Activated naive CD4-positive, alpha-beta T cell treated with anti-CD3 and anti-CD28 coated beads, Interleukin-2, amount 50 U/mL, for 72 hours (primary cell): ENCODE measurements at places on chromosomes 2 and 18. TPM values are rescaled to one million over a fixed set of nuclear protein-coding genes. Genes with fewer than 3 reads are reported as not detected.

GRCh38 chr2:193153576-193153975 lies 958.8 kb upstream of the TMEFF2 start:
- DNase-seq: no peak

DNA sequence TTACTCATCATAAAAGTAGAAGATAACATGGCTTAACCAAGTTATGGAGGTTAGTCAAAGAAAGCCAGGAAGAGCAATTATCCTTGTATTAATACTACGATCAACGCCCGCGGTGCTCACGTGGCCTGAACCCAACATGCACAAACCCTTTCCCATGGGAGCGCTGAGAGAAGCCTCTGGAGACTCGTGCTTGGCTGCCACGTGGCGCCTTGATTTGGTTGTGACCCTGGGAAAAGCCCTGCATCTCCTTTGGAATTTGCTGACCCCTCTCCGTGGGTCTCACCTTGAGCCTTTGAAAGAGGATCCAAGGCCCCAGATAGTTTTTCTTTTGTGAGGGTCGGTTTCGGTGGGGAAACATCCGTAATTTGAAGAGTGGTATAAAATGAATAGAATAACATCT lies 255.6 kb downstream of the DCDC2C start:
- no peak for DNase-seq

- DNase-seq: no peak
Observed at GRCh38 chr2:9678544-9678943, 47.7 kb upstream of the YWHAQ start.

- DNase-seq: no peak
Observed at GRCh38 chr2:168404764-168405163, 51.3 kb upstream of the CERS6 start.

- DNase-seq: no peak
Observed at GRCh38 chr2:232634206-232635150, 1.1 kb downstream of the EFHD1 start.

GRCh38 chr2:202034249-202035088 lies 814 bp downstream of the FZD7 start:
- no peak for DNase-seq

GRCh38 chr2:11534746-11535484 lies 1.1 kb downstream of the GREB1 start:
- no peak for DNase-seq

DNA sequence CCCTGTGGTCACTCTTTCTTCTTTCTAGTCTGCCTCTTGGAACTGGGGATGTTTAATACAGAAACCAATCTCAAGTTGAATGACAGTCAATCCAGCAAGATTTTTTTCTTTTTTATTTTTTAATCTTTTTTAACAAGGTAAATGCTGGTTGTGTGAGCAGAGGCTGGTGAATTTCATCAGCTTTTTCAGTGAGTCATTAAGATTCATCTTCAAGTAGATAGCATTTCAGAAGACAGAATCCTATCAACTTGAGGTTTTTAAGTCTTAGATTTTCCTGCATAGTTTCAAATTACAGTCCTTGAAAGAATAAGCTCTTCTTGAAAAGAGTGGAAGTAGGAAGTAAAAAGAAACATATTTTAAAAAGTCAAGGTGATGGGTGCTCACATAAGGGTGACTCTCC lies 12.4 kb downstream of the SLC8A1 start:
- no peak for DNase-seq

DNA sequence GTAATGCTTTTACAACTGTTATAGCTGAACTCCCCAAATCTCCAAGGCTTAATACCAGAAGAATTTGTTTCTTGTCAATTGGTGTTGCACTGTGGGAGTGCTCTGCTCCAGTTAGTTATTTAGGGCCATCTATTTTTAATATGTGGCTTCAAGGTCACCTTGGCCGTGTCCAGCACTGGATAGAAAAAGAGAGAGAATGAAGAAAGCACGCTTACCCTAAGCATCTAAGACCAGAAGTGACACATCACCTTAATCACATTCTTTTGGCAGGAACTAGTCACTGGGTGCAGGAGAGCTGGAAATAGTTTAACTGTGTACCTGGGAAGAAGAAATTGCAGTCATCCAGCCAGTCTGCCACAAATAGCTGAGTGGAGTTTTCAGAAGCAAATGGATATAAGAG lies 78.8 kb downstream of the VWC2L start:
- no peak for DNase-seq

DNA sequence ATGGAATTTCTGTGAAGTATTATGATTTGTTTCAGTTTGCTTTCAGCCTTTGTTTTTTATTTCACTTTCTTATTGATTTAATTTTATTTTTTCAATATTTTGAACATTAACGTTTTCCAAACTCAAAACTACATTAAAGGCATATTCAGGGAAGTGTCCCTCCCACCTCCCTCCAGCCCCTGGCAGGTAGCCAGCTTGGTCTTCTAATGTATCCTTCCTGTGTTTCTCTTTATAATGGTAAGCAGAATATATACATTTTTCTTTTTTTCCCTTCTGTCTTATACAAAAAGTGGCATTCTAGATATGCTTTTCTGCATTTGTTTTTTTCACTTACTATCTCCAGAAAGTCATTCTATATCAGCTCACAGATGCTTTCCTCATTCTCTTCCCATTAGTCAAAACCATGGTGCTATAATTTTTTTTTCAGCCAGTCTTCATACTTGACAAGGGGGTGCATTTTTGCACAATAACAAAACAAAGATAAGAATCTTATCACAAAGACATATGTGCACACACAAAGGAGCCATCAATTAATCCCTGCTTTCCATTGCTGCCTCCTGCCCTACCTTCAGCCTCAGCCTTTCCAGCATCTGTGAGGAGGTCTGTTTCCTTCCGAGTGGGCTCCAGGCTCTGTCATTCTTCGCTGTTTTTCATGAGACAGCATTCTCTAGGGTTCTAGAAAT lies 33.7 kb upstream of the TMEM177 start:
- DNase-seq: no peak

The RAB6C gene
- total RNA-seq: not detected

The WDPCP gene
- 8.4 TPM for total RNA-seq

The VIL1 gene
- not detected for total RNA-seq

The YPEL5 gene
- total RNA-seq: 73.7 TPM

The DLGAP1 gene
- total RNA-seq: not detected

The ALPI gene
- total RNA-seq: not detected
